ENCODE measurements at places on chromosomes 3 and 15.

GRCh38 chr3:171343693-171344092 lies 116.5 kb downstream of the TNIK start:
- no peak for DNase-seq

DNA sequence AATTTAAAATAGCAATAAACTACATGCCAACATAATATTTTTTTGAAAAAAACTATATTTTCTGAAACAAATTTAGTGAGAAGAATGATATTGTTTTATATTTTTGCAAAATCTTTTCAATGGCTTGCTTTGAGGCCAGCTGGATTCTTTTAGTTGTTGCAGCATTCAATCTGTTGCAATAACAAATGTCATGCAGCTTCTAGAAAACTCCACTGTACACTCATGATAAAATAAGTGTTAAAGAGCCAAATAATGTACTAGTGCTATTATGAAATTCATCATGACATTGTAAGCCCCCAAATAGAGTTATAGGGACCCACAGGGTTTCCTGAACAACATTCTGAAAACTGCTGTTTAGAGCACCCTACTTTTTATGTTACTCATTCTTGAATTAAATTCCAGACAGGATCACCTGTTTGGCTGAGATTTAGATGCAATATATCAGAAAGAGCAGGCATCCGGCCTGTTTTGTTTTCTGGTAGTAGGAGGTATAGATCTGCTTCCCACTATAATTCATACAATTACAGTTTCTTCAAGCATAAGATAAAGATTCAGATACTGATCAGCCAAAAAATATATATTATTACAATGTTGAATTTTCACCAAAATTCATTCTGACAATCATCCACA lies 703.0 kb upstream of the ZNF385D start:
- no peak for DNase-seq

DNA sequence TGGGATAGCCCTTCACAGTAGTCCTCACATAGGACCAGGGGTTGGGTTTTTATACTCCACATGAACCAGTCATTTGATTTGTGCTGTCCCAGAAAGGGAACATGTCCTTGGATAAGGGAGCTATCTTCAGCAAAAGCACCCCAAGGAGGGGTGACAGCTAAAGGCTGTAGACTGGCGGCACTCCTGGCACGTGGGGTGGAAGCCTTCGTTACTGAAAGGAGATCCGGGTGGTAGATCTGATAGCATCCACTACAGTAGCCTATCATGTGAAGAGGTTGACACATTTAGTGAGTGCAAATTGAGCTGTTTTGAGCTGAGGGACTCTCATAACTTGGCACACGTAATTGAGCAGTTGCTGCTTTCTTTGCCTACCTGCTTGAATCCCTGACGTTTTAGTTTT lies 588.8 kb upstream of the GOLIM4 start:
- no peak for DNase-seq

DNA sequence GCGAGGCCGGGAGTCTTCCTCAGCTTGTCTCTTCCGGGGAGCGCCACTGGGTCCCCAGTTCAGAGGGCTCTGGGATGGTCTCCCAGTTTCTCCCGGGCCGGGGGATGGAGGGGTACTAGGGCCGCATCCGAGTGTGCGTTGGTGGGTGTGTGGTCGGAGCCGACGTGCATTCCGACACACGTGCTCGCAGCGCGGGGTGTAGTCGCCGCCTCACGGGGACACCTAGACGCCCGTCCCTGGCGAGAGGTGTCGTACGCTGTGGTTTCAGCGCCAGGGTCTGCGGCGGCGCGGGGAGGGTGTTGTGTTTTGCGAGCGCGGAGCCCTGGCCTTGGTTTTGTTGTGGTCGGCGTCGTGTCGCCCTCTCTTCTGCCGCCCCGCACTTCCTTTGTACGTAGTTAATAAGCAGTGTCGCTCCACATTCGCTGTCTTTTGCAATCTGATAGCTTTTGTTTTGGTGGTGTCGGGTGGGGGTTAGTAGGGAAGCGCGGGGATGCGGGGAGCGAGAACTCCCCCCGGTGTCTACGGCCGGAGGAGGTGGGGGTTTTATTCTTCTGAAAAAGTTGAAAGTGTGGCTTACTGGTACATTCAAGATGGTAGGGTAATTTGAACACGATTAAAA lies 2.2 kb downstream of the IGF1R start:
- no peak for DNase-seq

- no peak for DNase-seq
These were observed 96.4 kb upstream of the P3H2 start for GRCh38 chr3:190217081-190217480.

- DNase-seq, result peak; percentile 49
These were observed 8.6 kb upstream of the STX19 start for GRCh38 chr3:94036909-94037507.

GRCh38 chr3:33424606-33425452 lies 15.4 kb downstream of the UBP1 start:
- no peak for DNase-seq

DNA sequence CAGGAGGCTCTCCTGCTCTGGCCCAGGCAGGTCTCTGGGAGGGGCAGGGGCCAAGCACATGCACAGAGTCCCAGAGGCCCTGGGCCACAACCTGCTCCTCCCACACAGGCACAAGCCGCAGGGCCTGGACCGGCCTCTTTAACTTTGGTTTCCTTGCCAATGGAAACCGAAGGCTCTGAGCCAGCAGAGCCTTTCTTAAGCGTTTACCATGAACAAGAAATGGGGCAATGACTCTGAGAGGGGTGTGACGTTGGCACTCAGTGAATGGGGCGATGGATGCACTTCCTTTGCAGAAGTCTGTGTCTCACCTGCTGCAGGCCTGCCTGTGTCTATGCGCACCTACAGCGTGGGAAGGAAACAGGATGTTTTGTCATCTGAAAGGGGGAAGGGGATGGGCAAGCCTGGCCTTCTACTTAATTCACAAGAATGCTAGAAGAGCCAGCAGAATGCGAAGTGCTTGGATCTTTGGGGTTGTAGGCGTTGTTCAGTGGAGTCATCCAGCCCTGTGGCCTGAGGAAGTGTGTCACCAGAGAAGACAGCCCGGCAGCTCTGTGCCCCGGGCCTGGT lies 41.8 kb downstream of the IFT122 start:
- DNase-seq, result no peak

DNA sequence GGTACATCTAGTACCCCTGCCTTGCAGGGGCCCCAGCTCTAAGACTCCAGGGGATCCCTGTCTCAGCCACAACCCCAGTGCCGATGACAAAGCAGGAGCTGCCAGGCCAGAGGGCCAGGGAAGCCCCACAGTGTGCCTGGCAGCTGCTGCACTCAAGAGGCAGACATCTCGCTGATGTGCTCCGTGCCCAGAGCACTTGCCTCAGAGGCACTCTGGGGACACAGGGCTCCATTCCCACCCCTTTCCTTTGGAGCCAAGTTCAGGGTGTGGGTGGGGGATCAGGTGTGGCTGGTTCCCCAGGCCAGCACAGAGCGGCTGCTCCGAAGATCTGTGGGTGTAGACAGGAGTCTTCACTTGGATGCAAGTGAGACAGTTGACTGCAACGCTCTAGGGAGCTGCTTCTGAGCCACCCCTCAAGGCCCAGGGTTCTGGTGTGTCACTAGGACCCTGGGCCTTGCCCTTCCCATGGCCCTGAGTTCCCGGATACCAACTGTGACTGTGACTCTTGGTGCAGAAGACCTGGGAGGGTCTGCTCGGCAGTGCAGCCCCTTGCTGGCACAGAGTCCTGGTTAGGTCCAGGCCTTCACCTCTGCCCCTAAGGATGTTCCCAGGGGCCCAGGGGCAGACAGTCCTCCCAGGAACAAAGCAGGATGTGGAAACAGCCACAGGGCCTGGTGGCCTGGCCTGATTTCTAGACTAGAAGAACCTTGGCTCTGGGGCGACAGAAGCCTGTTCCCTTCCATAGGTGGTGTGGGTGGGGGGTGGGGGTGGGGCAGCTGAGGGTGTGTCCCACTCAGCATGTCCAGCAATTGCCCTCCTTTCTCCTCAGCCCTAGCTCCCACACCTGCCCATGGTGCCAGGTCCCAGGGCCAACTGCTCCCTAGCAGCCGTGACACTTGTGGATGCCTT lies 2.5 kb downstream of the NT5DC2 start:
- DNase-seq, result no peak

DNA sequence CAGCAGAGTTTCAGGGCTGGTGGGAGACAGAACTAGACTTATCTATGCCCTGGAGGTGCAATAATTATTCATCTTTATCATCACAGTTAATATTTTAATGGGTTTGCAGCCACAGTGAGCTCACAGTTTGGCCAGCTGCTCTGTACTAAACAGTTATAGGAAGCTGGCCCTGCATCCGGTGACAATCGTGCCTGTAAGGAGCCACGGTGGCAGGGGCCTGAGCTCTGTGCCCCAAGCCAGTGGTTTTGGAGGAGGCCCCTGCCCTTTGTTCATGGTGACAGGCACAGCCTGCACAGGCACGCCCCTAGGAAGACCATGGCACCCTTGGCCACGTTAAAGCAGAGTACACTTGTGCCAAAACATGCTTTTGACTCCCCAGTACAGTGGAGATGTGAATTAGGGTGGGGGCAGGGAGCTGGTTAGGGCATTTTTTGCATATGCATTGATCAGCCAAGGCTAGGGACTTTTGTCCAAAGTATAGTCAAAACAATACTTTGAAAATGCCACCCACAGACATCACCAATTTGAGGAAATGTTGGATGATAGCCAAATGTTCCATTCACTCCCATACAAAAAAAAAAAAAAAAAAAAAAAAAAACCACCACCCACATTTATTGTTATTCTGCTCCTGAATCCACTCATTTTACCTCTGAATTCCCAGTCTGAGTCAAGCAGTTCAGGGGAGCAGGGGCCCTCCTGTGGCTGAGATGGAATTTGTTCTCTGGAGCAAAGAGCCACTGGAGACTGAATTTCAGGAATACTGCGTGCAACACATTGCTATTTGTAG lies 3.4 kb upstream of the RFTN1 start:
- DNase-seq, result no peak

- no peak for DNase-seq
These were observed 316.5 kb upstream of the ROBO2 start for GRCh38 chr3:76723366-76723765.

GRCh38 chr15:47824147-47824546 lies 106.8 kb downstream of the SEMA6D start:
- DNase-seq, result no peak

DNA sequence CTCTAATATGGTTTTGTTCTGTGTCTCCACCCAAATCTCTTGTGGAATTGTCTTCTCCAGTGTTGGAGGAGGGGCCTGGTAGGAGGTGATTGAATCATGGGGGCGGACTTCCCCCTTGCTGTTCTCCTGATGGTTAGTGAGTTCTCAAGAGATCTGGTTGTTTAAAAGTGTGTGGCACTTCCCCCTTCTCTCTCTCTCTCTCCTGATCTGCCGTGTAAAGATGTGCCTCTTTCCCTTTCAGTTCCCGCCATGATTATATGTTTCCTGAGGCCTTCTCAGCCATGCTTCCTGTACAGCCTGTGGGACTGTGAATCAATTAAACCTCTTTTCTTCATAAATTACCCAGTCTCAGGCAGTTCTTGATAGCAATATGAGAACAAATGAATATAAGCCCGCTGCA lies 33.1 kb downstream of the RETNLB start:
- DNase-seq, result no peak

- no peak for DNase-seq
These were observed 24.7 kb upstream of the KLHL6 start for GRCh38 chr3:183579967-183580900.

DNA sequence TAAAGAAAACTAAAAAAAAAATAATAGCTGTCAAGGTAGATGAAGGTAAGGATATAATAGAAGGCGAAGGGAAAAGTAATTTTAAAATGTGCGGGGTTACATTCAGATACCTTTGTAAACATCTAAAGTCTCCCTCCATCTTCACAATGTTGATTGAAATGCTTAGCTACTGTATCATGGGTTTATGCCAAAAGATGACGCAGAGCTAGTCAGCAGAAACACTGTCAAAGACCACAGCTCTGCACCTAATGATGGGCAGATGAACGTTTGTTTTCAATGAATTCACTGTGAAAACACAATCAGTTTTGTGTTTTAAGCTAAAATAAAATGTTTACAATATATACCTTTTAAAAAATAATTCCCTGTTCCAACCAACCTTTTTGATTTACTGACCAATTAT lies 61.2 kb downstream of the RFTN1 start:
- DNase-seq, result no peak

- DNase-seq, result no peak
These were observed 63.0 kb downstream of the SLTM start for GRCh38 chr15:58870451-58870850.

- peak; percentile 61 for DNase-seq
These were observed 122.4 kb upstream of the IL12A start for GRCh38 chr3:159866201-159866746.

- no peak for DNase-seq
These were observed 9.3 kb downstream of the RFTN1 start for GRCh38 chr3:16504242-16504641.

- no peak for DNase-seq
These were observed 331.0 kb upstream of the ROPN1 start for GRCh38 chr3:124322966-124323365.

- no peak for DNase-seq
These were observed 107.2 kb downstream of the GTPBP8 start for GRCh38 chr3:113097960-113098447.

GRCh38 chr15:77013776-77014131 lies 18.8 kb downstream of the PSTPIP1 start:
- no peak for DNase-seq

DNA sequence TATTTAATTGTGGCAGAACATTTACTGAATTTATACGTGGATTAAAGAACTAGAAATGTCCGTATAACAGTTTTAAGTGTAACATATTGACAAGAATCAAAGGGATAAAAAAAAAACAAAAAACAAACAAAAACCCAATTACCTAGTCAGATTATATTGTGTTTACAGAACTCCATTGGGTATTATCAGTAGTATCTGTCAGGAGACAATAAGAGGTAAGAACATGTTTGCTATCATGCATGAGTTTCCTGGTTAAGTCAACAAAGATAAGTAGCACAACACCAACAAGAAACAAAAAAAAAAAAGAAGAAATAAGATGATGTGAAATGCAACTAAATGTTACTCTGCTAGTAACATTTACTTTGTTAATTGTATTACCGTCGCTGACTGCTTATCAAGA lies 570.6 kb downstream of the ZBBX start:
- peak; percentile 81 for DNase-seq

DNA sequence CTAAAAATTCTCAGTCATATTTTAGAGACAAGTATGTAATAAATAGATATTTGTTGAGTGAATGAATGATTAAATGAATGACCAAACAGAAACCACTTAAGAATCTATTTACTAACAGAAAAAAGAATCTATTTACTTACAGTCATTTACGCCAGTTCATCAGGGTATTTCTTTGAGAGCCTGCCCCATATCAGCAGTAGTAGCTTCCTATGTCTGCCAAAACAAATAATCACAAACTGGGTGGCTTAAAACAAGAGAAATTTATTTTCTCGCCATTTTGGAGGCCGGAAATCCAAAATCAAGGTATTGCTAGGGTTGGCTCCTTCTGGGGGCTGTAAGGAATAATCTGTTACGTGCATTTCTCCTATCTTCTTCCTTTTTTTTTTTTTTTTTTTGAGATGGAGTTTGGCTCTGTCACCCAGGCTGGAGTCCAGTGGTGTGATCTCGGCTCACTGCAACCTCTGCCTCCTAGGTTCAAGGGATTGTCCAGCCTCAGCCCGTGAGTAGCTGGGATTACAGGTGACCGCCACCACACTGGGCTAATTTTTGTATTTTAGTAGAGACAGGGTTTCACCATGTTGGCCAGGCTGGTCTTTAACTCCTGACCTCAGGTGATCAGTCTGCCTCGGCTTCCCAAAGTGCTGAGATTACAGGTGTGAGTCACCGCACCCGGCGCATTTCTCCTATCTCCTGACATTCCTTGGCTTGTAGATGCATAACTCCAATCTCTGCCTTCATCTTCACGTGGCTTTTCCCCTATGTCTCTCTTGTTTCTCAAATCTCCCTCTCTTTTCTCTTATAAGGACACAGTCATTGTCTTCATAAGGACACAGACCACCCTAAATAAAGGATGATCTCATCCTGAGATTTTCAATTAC lies 65.2 kb upstream of the SPPL2A start:
- DNase-seq, result peak; percentile 28

Measured in LNCaP clone FGC (cell line).